NCI-H1436 (cell line): ENCODE measurements at places on chromosomes 4 and X.

- peak; percentile 1 for DNase-seq
These were observed 142.0 kb downstream of the HNRNPD start for GRCh38 chr4:82231806-82232205.

GRCh38 chr4:92198711-92199110 is 105.1 kb upstream of the GRID2 start:
- no peak for DNase-seq

DNA sequence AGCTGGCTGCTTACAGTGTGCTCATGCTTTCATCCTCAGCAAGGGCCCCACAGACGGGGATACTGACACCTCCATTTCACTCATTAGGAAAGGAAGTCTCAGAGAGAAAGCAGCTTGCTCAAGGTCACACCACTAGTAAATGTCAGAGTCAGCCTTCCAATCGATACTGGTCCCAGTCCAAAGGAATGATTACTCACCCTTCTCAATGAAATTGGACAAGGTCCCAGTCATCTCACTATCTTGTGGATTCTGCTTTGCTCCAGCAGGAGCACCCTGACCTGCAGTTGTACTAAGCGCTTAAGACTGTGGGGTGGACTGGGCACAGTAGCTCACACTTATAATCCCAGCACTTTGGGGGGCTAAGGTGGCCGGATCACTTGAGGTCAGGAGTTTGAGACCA is 132.2 kb upstream of the SLC34A2 start:
- DNase-seq = no peak

DNA sequence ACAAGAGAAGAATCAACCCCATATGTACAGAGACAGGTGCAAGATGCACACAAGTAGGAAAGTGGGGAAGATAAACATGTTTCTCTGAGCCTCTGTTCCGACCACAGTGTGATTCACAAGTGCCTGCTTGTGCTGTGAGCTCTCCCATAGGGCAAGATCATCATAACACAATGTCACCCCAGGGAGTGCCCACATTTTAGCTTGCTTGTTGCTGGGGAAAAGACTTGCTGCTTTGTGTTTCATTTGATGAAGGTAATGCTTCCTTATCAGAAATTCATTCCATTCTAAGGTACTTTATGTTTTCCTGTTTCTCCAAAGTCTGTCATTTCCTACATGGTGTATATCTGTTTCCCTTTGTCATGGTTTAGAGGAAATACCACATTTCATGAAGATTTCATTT is 304.5 kb upstream of the DIPK2B start:
- DNase-seq = no peak

DNA sequence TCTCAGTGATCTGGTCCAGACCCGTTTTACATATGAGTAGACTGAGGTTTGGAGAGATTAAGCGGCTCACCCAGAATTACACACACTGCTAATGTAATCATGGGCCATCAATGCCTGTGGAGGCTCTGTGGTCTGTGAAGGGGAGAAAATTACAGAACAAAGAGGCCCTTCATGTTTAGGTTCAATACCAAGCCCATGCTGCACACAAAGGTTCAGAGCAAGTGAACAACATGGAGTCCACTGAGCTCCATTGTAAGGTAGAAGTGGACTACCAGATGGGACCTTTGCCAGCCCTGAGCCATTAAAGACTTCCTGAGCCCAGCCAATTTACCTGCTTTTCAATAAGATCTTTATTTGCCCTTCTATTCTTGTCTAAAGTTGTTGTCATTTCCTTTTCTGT is 109.8 kb downstream of the LUZP4 start:
- DNase-seq = no peak

GRCh38 chrX:48747415-48748016 is 14.0 kb upstream of the GLOD5 start:
- no peak for DNase-seq

- DNase-seq = no peak
These were observed 42.0 kb downstream of the LGI2 start for GRCh38 chr4:24988776-24989175.

- DNase-seq = no peak
These were observed 307.1 kb downstream of the TEX13A start for GRCh38 chrX:104913348-104913747.
